Fibroblast of upper back skin (primary cell): ENCODE measurements at places on chromosomes 11 and 22.

DNA sequence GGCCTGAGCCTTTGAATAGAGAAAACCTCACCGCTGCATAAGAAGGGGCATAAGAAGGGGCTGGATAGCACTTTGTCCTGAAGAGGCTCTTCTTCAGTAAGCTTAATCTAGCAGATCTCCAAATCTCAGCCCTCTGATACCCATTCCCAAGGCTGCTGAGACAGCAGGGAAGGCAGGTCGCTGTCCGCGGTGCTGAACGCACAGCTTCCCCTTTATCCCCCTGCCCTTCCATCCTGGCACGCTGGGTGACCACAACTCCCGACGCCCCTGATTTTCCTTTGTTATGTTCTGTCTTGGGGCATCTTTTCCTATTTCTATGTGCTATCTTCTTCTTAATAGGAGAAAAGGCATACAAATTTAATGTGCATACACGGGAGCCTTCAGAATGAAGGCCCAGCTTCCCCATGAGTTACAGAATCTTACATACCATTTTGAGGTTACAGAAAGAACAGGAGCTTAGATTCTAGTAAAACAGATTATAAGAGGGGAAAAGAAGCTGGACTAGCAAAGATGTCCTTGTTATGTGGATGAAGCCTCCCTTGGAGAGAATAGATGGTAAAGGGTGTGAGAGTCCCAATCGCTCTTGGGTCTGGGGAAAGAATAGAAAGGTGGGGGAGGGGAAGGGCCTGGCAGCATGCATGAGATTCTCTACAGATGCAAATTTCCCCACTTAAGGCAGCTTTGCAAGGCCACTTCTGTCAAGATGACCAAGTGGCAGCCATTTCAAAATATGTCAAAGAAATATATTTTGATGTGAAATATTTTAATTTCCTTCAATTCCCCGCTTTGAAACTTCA lies 5.7 kb upstream of the SULT4A1 start:
- DNase-seq: peak; percentile 65

- DNase-seq: no peak
Measured at GRCh38 chr11:126543691-126544090, 188.2 kb downstream of the ST3GAL4 start.

GRCh38 chr11:133952199-133953190 lies 4.3 kb downstream of the IGSF9B start:
- DNase-seq: no peak

DNA sequence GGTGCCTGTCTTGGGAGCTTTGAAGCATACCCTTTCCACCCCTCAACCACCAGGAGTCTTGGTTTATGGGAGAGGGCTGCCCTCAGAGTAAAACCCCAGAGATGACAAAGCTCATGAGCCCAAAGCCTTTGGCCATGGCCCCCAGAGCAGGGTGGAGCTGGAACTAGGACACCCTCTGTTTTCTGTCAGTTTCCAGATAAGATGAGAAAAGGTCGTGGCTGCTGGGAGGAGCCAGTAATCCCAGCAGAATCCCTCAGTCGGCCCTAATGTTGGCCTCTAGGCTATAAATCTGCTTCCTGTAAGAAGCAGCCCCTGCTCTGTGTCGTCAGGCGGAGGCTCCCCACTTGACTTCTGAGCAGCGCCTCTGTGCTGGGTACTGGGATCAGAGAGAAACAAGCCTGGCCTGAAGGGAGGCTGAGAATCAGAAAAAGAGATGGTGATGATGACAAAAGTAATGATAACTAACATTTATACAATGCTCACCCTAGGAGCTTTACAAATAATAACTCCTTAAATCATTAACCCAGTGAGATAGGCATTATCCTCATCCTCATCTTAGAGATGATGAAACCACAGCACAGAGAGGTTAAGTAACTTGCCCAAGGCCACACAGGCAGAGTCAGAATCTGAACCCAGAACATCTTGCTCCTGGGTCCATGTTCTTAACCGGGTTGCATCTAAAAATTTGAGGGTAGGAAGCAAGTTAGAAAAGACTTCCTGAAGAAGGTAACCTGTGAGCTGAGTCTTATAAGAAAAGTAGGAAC lies 471.4 kb downstream of the SOX6 start:
- DNase-seq: no peak

GRCh38 chr11:71370895-71371673 lies 77.1 kb downstream of the DHCR7 start:
- no peak for DNase-seq

- DNase-seq: no peak
Measured at GRCh38 chr11:34431979-34432378, 6.8 kb upstream of the CAT start.
